ENCODE measurements at places on chromosomes 4 and X. TPM values are rescaled to one million over a fixed set of nuclear protein-coding genes. Genes with fewer than 3 reads are reported as not detected.

Gene MAGEE1
- not detected for total RNA-seq

Gene PDLIM3
- total RNA-seq, result 18.9 TPM

Gene CLTRN
- 0.57 TPM for total RNA-seq

Gene GPRASP3
- total RNA-seq, result 3.9 TPM

Gene NDST4
- not detected for total RNA-seq

Gene NXF2
- total RNA-seq, result 1.9 TPM

Gene COL4A6
- total RNA-seq, result 1.5 TPM

Gene C4orf36
- 0.40 TPM for total RNA-seq

Gene UGT2B17
- total RNA-seq, result not detected

Gene APELA
- total RNA-seq, result not detected

Measured in Daoy (cell line).